ENCODE measurements at places on chromosomes 5 and 9.
A peak's percentile ranks its signal among the peaks of the same experiment; 100 is the strongest.

- no peak for DNase-seq
These were observed 142.7 kb downstream of the CACNA1B start for GRCh38 chr9:138020120-138020794.

- DNase-seq: peak; percentile 66
These were observed 73.1 kb downstream of the RAPGEF1 start for GRCh38 chr9:131666774-131667173.

DNA sequence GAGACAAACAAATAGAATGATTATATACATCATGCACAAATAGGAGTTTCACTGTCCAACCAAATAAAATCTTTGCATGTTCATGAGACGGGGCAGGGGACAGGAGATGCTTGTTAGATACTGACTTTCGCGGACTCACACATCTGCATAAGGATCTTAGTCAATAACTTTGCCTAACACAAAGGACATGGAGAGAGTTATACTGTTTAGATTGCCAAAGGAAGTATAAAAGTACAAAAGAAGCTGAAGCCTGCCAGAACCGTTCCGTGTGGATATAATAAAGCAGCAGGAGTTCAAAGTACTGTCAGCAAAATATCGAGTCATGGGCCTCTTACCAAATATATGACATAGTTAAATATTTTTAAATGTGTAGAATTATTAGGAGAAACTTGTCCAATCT, 1148.4 kb downstream of the EFNA5 start:
- DNase-seq: no peak

- no peak for DNase-seq
These were observed 85.4 kb upstream of the AGXT2 start for GRCh38 chr5:35133186-35133585.

DNA sequence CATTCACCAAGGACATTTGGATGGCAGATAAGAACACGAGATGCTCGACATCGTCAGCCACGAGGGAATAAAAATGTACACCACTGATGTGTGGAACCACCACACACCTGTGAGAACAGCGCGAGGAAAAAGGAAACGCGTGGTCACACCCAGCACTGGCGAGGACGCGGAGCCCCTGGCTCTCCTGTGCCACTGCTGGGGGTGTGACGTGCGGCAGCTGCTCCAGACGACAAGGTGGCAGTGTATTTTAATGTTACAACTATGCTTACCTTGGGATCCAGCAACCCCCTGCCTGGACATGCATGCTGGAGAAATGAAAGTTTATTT, 13.6 kb upstream of the CEP72 start:
- no peak for DNase-seq

- no peak for DNase-seq
These were observed 728 bp upstream of the SLC1A1 start for GRCh38 chr9:4489562-4489918.

DNA sequence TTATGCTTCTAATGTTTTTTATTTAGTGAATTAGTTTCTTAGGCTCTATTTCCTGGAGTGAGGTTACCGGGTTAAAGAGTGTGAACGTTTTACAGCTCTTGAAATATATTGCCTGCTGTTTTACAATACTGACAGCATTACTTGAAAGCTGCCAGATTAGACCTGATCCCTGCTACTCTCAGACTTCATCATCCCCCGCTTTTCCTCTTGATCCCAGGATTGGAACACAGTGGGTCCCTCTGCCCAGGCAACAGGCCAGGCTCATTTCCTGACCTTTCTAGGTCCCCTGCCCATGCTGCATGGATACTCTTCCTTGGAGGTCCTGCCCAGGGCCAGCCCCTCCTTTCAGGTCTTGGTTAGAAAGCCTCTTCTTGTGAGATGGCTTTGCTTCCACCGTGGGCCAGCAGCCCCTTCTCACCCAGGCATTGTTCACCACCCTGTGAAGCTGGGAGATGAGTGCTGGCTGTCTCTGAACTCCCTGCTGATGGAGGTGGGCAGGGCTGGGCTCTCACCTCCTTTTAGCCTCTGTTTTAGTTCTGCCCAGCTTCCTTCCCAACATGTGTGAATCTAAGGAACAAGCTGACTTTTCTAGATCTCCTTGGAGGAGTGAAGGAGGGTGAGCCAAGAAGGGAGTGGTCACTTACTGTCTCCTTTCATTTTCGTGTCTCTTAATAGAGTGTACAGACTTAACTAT, 15.5 kb upstream of the FAM120AOS start:
- no peak for DNase-seq

DNA sequence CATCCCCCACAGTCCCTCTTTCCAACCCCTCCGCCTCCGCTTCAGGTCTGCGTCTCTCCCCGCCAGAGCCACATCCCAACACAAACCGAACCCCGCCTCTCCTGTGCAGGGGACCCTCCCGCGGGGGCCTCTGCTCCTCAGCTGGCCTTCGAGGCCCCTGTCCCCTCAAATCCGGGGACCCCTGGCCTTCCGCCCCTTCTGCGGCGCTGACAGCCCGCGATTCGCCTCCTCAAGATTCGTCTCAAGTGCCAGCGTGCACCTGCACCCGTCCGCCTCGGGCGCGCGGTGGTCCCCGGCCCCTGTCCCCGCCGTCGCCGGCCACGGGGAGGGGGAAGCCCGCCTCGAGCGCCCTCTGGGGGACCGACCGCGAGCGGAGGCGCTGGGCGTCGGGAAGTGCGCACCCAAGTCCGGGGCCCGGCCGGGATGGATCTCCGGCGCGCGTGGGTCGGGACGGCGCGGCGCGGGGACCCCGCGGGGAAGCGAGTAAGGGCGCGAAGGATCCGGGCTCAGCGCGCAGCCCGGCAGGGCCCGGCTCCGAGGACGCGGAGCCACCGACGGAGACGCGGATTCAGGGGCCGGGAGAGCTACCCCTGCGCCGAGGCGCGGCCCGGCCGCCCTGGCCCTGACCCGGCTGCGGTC, 623 bp downstream of the FLT4 start:
- DNase-seq: no peak

DNA sequence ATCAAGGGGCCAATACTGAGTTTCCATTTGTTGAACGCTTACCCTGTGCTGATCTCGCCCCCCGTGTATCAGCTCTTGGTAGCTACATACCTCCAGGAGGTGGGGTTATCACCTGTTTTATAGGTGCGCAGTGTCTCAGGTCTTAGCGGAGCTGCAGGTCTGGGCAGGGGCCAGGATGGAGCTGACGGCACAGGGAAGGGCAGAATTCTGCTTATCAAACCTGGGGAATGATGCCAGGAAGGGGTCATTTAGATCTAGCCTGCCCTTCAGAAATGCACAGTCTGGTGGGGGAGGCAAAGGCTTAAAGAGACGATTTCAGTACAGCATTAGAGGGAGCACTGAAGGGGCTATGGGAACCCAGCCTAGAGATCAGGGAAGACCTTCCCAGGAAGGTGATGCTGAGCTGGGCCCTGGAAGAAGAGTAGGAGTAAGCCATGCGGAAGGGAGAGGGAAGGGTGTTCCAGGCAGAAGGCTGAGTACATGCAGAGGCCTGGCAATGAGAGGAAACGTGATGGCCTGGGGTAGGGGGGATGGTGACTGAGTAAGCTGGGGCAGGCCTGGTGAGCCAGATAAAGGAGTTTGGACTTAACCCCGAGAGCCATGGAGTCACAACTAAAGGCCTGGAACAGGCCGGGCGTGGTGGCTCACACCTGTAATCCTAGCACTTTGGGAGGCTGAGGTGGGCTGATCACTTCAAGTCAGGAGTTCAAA, 31.5 kb downstream of the OLFML2A start:
- DNase-seq: no peak

Measured in CD4-positive, alpha-beta T cell treated with Interleukin-4 for 1 hour (primary cell).